MCF 10A (cell line): ENCODE measurements at places on chromosomes 5 and 9.

- DNase-seq = no peak
Measured at GRCh38 chr5:35954175-35954574, 15.8 kb upstream of the CAPSL start.

DNA sequence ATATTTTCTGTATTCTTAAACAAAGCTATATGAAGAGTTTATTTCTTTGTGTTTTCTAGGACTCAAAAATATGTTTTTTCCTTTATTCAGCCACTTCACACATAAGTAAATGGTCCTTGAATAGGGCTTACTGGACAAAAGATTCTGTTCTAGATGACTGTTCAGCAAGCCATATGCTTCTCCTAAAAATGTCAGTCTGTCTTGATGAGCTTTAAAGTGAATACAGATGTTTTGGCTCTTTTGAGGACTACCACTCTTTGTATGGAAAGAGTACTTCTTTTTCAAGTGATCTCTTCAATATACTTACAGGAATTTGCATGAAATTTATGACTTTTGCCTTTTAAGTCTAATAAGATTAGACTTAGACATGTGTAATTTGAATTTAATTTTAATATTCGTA lies 8.4 kb downstream of the NDUFS4 start:
- no peak for DNase-seq

DNA sequence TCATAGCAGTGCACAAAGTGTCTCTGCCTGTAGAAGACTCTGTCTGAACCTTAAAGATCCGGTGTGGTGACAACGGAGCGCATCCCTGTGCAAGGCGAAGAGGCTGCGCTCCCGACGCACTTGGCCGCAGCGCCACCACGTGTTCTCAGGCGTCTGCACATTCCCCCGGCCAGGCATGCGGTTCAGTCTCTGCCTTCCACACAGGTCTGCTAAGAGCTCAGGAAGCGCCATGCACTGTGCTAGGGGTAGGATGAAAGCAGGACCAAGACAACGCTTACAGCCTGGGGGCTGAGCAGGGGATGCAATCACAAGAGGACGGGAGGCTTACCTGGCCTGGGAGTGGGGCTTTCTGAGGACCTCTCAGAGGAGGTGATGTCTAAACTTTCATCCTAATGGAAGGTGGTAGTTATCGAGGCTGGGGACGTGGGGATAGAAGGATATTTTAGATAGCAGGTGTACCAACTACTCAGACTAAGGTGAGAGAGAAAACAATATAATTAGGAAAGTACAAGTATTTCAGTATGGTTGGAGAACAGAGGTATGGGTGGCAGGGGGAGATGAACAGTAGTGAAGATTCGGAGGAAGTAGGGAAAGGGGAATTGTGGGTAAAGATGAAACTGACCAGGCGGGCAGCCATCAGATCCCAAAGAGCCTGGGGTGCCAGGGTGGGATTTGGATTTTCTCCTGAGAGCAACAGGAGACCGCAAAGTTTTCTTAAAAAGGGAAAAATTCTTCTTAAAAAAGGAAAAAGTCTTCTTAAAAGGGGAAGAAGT lies 13.3 kb downstream of the CAPSL start:
- DNase-seq = peak; percentile 81

DNA sequence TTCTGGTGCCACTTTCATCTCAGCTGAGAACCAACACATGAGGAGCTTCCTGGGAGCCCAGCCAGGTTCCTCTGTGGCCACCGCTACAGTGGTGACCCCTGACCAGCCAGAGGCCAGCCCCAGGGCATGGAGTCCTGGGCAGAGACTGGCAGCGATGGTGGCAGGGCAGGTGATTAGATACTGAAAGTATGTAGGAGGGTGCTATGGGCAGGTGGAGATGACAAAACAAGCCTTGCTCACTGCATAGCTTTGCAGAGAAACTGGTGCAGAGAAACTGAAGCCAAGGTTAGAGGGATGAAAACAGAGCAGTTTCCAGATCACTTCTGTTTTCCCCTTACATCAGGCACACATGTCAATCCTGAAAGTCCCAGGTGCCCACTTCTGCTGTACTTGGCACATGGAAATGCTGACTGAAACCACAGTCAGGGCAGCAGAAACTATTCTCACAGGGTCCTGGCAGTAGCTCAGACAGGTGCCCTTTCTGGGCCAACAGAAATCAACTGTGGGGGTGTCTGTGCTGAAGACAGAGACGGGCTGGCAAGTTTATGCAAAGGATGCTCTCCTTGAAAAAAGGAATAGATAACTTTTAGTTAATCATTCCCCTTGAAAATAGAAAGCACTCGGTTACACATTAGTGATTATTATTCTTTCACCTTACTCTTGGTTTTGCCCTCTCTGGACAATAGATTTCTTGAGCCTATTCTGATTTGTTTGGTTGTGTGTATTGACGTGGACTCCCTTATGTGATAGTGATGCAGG lies 90.3 kb downstream of the ANKRD55 start:
- DNase-seq = no peak

- no peak for DNase-seq
Measured at GRCh38 chr5:9604416-9604815, 25.7 kb downstream of the TAS2R1 start.

DNA sequence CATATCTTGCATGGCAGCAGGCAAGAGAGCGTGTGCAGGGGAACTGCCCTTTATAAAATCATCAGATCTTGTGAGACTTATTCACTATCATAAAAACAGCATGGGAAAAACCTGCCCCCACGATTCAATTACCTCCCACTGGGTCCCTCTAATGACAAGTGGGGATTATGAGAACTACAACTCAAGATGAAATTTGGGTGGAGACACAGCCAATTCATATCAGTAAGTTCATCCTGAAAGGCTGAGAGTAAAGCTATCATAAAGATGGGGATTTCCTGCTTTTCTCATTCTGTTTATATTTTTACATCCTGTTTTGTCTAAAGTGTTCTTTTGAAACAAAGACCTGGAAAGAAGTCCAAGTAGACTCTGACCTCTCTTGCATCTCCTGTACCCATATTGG lies 28.9 kb upstream of the IL33 start:
- no peak for DNase-seq

- DNase-seq = no peak
Measured at GRCh38 chr9:124497441-124497840, 9.8 kb downstream of the NR5A1 start.

- DNase-seq = no peak
Measured at GRCh38 chr9:22427226-22427880, 19.3 kb upstream of the DMRTA1 start.

DNA sequence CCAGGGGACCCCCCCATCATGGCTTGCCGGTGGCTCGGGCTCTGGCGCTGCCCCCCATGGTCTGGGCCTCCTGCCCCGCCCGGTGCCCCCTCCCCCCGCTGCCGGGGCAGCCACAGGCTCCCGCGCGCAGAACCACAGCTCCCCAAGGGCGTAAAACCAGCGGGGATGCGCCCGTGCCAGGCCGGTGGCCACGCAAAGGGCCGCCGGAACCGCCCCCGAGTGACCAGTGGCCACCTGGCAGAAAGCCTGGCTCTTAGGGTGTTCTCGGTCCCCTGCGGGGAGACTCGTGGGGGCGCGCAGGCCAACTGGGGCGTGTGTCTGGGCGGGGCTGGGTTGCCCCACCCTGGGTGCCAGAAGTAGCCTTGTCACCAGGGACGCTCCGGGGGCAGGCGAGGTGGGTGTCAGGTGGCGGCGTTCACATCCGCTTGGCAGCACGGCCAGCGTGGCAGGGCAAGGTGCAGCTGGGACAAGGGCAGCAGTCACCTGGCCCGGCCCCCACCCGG lies 515 bp upstream of the AGPAT2 start:
- no peak for DNase-seq

DNA sequence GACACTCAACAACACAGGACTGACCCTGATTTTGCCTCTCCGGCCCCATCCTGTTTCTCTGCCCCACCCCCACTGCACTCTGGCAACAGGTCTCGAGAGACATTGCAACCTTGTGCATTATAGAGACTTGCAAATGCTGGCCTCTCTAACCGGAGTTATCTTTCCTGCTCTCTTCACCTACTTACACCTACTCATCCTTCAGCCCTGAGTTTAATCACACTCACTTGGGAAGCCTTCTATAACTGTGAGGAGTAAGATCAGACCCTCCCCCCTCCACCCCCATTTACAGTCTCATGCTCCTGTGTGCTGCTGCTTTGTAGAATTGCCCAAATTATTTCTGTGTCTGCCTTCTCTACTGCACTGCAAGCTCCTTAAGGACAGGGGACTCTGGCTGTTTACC lies 42.8 kb downstream of the WWC1 start:
- no peak for DNase-seq

DNA sequence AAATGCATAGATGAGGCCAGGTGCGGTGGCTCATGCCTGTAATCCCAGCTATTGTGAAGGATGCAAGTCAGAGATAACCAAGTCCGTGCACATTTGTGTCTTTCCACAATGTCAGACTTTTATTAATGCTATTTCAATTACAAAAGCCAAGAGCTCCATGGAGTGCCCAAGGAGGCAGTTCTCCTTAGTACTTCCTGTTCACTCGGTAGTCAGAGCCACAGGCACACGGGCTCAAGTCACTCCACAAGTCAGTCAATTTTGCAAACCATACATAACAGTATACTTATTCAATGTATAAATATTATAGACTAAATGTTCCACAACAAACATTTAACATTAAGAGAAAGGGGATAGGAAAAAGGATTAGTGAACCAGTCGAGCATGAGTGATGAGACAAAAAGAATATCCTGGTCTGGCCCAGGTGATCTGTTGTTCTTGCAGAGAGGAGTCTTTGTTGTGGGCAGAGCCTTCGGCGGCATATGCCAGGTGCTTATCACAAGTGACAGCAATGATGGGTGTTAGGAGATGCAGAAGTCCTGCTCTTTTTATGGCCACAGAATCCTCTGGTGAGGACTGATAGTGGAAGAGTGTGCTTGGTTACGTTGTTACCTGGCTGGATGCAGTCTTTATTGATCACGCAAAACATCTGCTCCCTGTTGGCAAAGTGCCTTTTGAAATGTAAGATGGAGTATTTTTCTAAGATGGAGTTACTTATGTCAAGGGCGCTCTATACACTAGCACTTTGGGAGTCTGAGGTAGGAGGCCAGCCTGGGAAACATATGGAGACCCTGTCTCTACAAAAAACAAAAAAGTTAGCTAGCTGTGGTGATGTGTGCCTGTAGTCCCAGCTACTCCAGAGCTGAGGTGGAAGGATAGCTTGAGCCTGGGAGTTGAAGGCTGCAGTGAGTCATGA lies 167.0 kb upstream of the FBXL17 start:
- DNase-seq = no peak

DNA sequence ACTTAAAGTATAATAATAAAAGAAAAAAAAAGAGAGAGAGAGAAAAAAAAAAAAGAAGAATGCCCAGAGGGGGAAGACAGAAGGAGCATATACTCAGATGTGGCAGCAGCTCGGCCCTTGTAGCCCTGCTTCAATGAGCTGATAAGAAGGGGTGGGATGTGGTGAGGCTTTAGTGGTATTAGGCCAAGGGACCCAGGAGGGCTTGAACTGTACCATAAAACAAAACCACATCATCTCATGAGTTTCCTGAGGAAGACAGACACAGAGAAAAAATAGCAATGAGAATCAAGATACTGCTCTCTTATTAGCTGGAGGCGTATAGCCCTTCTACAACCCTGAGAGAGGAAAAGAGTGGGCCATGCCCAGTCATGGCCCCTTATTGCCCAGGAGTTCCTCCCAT lies 72.8 kb downstream of the SLC1A1 start:
- DNase-seq = no peak

DNA sequence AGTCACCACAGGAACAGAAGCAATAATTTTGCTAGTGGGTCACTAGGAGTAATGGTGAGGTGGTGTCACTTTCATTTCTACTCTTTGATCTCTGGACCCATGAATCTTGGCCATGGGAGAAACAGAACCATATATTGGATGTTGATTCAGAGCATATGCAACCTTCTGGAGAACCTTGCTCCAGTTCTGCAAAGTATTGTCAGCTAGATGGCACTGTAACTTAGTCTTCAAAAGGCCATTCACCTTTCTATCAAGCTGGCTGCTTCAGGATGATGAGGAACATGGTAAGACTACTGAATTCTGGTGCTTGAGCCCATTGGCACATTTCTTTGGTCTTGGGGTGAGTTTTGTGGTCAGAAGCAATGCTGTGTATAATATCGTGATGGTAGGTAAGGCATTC lies 129.1 kb upstream of the FBN2 start:
- DNase-seq = peak; percentile 25
